ENCODE measurements at places on chromosomes 11 and 22.

- ATAC-seq = no peak
Observed at GRCh38 chr11:134586726-134587125, 174.7 kb upstream of the B3GAT1 start.

GRCh38 chr11:34245041-34245440, 112.8 kb downstream of the ABTB2 start:
- ATAC-seq = peak; percentile 38

DNA sequence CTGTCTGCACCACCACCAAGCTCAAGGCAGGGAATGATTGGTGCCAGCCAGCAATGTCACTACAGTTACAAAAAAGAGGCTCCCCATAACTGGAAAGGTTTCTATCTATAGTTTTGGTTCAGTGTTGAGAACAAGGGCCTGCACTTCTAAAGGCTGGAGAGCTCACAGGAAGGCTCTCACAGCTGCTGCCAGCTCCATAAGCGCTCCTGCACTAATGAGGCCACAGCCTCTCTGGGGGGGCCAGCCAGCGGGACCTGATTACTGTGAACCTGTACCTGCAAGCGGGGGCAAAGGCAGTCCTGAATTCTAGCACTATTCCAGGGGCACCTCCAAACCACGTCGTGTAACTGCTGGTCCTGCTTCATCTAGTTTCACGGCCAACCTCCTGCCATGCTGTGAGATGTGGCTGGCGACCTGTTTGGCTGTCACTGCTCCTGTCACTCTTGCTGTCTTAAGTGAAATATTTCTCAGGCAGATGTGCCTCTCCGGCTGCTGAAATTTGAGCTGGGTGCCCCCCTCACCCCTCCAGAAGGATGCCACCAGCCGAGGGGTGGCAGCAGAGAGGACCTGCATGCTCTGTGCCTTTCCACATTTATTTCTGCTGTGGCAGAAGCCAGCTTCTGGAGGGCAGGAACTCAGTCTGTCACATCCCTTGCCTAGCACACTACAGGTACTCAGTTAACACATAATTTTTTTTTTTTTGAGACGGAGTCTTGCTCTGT, 53.3 kb upstream of the ARFGAP3 start:
- no peak for ATAC-seq

- ATAC-seq = no peak
Observed at GRCh38 chr11:78449866-78450265, 32.2 kb upstream of the GAB2 start.

GRCh38 chr11:3139086-3139440, 26.0 kb downstream of the OSBPL5 start:
- ATAC-seq = no peak

GRCh38 chr11:17635551-17635938, 83.8 kb upstream of the MYOD1 start:
- ATAC-seq = no peak

DNA sequence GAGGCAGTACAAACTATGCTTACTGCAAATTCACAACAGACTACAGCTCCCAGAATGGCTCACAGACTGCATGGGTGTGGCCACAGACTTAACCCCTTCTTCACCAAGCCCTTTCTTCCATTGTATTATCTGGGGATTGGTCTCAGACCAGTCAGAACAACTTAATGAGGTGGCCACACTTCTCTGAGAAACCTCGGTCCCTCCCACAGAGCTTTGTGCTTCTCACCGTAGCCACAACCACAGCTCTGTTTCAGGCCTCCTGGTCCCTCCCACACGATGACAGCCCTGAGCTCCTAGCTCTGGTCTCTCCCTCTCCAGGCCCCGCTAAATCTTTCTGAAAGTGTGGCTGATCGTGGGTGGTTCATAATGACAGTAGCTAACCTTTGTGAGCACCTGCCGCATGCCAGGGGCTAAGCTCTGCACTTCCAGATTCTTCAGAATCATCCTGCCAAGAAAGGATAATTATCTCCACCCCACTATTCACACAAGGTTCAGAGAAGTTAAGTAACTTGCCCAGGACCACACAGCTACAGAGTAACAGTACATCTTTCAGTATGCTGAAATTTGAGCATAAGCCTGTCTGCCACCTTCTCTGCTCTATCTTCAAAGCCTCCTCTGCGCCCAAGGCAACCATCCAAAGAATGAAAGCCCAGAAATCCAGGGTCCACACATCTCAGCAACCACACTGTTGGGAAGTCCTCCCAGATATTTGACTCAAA, 5.4 kb downstream of the PDE2A start:
- peak; percentile 88 for ATAC-seq

DNA sequence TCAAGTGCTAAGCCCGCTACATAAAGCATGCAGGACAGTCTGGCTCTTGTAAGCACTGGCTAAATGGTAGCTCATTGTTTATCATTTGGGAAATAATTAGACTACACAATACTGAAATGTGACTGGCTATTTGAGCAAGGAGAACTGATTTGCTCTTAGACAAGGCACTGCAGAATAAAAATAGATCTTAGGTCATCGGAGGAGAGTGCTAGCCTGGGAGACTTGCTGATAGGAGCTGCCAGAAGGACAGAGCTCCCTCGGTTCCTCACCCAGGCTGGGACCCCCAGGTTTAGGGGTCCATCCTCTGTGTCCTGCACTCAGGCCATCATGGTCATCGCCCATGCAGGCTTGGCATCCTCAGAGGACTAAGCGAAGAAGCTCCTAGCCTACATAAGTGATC, 184.4 kb upstream of the NCAM1 start:
- ATAC-seq = no peak

DNA sequence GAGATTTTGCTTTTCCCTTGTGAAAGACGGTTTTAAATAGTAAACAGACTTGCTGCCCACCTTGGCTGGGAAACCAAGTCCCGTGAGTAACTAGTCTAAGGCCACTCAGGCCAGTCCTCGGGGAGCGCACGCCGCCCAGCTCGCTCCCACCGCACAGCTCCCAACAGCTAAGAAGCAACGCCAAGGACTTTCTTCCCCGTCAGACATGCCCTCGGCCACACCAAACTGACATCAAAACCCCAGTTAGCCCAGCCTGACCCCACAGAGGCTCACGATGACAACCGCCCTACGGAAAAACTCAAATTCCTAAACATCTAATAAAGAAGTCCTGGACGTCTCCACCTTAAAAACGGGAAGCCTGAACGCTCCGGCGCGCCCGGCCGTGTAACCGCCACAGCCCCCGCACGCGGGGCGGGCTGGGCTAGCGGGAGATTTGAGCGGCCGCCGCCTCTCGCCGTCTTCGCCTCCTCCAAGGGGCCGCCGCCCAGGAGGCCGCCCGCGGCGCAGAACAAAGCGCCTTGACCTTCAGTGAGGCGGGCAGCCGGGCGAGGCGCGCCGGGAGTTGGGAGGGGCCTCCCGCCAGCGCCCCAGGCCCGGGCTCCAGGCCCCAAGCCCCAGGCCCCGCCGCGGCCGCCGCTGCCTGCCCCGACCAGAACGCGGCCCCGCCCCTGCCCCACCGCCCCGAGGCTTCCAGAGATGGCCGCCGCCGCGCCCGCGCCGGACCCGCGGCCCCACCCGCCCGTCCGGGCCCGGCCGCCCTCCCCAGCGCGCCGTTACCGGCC, 486 bp downstream of the NAP1L4 start:
- peak; percentile 41 for ATAC-seq

GRCh38 chr11:17607083-17607429, 60.0 kb downstream of the OTOG start:
- no peak for ATAC-seq

DNA sequence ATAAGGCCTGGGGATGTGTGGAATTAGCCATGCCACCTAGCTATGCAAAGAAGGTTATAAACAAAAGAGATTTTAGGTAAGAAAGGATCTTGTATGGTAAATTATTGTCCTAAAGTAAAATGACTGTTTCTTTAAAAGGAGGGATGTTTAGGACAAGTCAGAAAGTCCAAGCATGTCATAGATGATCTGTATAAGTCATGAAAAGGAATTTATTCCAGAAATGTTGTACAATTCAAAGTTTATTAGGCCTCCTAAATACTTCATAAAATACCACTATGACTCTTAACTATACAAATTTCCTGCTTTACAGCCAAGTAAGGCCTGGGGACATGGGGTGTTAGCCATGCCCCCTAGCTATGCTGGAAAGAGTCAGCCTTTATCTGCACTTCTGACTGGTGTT, 22.7 kb downstream of the OR5A2 start:
- no peak for ATAC-seq

DNA sequence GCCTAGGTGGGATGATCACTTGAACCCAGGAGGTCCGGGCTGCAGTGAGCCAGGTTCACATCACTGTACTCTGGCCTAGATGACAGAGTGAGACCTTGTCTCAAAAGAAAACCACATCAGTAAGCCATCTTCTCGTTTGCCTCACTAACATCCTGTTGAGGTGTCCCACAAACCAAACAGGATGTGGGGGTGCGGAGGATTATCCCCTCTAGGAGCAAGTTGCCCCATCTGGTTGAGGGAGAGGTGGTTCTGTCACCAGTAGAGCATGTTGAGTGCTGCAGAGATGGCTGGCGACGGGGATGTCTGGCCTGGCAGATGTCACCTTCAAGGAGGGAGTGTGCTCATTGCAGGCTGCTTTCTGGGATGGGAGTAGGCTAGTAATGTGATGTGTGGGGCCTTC, 72.4 kb downstream of the ZNRF3 start:
- ATAC-seq = peak; percentile 85

- no peak for ATAC-seq
Observed at GRCh38 chr11:104120493-104121137, 43.3 kb downstream of the PDGFD start.

DNA sequence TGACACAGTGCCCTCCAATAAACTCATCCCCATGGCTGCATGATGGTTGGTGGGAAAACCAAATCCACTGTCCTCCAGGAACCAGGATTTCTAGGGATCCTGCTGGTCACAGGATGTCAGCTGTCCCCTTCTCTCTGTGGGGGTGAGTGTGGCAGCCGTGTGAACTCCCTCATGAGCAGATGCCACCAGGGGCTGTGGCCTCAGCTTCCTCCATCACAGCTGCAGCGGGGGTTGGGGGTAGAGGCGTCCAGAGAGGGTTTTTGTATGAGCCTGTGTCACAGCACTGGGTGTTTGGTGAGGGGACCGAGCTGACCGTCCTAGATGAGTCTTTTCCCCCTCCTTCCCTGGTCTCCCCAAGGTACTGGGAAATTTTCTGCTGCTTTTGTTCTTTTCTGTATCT, 26.4 kb downstream of the IGLL5 start:
- ATAC-seq = no peak

GRCh38 chr11:15968461-15969130, 387.8 kb downstream of the SOX6 start:
- no peak for ATAC-seq

- ATAC-seq = no peak
Observed at GRCh38 chr11:76270389-76270788, 64.1 kb upstream of the WNT11 start.

DNA sequence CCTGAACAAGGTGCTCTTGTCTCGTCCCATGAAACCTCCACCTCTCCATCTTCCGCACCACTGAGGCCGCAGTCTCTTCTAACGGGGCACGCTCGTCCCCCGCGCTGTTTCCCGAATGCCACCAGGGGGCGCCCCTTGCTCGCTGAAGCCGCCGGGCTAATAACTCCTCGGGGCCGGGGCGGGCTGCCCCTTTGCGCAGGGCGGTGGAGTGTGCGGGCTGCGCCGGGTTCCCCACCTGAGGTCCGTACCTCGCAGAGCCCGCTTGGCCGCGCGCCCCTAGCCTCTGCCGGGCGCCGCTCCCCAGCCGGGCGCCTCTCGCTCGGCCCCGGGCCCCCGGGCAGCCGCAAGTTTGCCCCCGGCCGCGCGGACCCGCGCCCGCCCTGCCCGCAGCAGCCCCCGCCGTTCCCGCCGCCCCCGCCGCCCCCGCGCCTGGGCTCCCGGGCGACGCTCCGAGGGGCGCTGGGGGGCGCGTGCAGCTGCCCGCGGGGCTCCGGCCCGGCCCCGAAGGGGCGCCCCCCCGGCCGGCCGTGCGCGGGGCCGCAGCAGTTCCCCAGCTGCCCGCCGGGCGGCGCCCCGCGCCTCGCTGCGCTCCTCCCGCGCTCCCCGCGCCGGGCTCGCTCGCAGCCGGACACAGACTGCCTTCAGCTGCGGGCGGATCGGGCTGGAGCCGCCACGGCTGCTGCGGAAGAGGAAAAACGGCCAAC, at the start of gene GRIK4:
Gene GRIK4, plus strand, starts transcription at position 633 of the 704 bp plus-strand sequence. CDS start 148,571 bp downstream, outside the sequence.
- peak; percentile 88 for ATAC-seq

GRCh38 chr11:117160826-117161225, 16.7 kb downstream of the PAFAH1B2 start:
- no peak for ATAC-seq

DNA sequence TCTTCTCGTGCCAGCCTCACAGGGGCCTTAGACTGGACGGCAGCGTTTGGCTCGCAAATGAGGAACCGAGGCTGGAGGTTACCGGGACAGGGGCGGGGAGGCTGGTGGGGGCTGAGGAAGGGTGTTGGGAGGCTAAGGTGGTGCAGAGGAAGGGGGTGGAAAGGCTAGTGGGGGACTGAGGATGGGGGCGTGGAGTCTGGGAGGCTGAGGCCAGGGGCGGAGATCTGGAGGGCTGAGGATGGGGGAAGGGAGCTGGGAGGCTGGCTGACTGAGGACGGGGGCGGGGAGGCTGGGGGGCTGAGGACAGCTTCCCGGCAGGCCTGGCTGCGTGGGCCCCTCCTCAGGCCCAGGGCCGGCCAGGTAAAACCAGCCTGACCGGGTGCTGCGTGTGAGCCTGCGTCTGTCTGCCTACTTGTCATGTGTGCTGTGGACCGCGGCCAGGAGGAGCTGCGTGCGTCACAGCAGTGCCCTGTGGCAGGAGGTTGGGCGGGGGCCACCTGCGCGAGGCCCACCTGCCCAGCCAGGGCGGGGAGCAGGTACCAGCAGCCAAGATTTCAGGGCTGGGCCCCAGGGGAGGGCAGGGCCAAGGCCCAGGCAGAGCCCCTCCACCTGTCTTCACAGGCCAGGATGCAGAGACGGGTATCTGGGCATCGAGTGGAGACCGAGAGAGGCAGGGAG, 9.4 kb upstream of the PIM3 start:
- ATAC-seq = no peak

DNA sequence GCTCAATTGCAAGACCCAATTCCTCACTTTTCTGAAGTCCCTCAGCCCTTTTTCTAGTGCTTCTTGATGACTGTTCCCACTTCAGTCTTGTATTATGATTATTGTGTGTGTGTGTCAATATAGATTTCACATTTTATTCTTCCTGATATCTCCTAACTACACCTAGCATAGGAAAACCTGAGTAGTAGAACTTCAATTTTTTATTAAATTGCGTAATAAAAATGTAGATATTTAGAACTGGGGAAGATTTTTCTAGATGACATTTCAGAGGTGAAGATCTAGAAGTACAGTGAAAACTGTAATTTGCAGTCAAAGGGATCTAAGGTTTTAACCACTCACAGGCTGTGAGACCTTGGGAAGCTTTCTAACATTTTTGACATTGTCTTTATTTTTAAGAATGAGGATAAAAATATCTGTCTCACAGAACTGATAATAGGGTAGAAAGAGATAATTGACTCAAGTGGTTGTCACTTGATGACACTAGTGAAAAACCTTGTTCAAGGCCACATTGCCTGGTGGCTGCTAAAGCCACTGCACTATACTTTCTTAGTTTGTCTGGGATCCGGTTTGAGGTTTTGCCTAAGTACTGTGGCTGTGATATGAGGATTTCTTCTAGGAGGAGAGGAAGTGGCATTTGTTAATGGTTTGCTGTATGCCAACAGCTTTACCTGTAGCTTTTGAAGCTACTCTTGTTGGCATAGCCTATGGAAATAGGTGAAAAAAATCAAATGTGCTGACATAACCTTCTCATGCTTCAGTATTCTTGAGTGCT, 32.2 kb upstream of the SESN3 start:
- ATAC-seq = no peak

All from activated CD4-positive, CD25-positive, alpha-beta regulatory T cell treated with anti-CD3 and anti-CD28 coated beads, Interleukin-2, amount 50 U/mL, for 24 hours (primary cell).